ENCODE measurements at places on chromosomes 2 and 18.

DNA sequence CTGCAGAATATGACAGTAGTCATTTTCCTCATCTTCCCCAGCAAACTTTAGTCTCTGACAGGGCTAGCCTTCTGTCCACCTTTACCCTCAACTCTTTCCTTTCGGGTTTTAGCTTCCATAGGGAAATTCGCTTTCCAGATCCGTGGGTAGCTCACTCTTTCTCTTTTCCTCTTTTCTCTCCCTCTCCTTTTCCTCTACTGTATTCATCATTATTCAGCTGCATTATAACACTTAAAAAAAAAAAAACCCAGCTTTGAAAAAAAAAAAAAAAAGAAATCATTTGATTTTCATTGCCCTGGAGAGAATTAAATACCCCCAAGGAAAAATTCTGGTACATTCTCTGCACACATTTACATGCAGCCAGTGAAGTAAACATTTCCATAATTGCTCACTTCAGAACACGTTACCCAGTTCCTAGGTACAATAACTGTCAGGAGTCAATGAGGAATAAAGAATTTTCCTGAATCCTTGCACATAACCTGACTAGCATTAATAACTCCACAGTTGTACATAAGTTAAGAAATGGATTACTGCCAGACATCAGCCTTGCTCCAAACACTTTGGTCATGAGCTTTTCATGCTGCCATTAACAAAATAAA, 63.5 kb downstream of the ZNF521 start:
- no peak for DNase-seq

DNA sequence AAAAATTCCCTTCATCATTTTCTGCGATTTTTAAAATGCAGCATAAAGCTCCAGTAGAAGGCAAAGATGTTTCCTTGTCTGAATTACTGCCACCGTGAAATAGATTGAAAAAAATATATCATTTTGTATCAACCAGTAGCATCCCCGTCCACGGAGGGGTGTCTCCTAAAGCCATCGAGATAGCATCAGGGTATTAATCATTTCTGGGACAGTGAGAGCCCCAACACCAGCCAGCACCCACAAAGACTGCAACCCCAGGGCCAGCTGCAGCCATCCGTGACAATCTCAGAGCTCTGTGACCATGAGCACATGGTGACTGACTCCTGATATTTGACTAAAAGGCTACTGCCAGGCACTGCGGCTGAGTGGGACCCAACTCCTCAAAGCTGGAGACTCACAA, 64.1 kb upstream of the SIX3 start:
- DNase-seq = no peak

DNA sequence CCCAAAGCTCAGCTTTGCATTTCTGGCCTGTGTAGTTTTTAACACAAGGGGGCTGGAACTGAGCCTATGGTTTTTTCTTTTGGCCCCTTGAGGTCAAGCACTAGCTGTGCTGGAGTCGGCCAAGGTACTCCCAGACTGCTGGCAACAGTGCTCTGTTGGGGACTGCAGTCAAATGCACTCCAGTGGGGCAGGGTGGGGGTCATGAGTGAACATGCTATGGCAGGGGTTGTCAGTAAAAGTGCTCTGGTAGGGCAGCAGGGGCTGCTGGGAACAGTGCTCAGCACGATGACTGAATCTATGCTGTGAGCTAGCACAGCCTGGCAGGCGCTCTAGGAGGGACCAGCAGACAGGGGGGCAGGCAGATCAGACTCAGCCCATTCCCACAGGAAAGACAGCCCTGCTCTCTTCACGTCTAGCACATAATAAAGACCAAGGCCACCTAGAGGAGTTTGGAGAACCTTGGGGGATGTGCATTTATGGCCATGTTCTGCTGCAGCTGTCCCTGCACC, 55.0 kb upstream of the CERS6 start:
- DNase-seq = no peak

- no peak for DNase-seq
Measured at GRCh38 chr2:50661682-50662081, 370.2 kb downstream of the NRXN1 start.
